Mesenteric fat pad (tissue), 1 donor: ENCODE measurements at places on chromosomes 6 and 20. TPM values are rescaled to one million over a fixed set of nuclear protein-coding genes. Genes with fewer than 3 reads are reported as not detected.

The FOXS1 gene
- not detected for total RNA-seq

The SPEF1 gene
- total RNA-seq: not detected

The DOK5 gene
- 4.6 TPM for total RNA-seq

The ADGRB3 gene
- total RNA-seq: 0.74 TPM

The SHLD1 gene
- total RNA-seq: 3.1 TPM

The BACH2 gene
- total RNA-seq: 2.0 TPM

The EYS gene
- 0.48 TPM for total RNA-seq

The NEURL2 gene
- total RNA-seq: 17.0 TPM

The PLCB1 gene
- total RNA-seq: 16.9 TPM

The ZC3H12D gene
- 3.0 TPM for total RNA-seq

The RFX6 gene
- total RNA-seq: not detected
